ENCODE measurements at places on chromosomes 5 and 9.
A peak's percentile ranks its signal among the peaks of the same experiment; 100 is the strongest.

DNA sequence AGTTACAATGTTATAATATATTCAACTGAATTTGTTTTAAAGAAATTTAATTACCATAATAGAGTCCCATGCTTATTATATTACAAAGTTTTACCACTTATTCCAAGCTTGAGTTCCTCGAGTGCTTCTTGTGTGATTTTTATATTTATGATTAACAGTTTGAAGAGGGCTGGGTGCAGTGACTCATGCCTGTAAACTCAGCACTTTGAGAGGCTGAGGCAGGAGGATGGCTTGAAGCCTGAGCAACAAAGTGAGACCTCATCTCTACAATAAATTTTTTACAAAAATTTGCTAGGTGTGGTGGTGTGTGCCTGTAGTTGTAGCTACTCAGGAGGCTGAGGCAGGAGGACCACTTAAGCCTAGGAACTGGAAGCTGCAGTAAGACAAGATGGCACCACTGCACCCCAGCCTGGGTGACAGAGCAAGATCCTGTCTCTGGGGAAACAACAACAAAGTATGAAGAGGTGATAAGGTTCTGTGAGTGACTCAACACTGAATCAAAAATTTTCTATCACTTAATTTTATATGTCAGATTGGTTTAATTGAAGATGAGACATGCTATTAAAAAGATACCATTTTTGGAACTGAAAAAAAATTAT is 9.2 kb downstream of the POC5 start:
- DNase-seq = no peak

DNA sequence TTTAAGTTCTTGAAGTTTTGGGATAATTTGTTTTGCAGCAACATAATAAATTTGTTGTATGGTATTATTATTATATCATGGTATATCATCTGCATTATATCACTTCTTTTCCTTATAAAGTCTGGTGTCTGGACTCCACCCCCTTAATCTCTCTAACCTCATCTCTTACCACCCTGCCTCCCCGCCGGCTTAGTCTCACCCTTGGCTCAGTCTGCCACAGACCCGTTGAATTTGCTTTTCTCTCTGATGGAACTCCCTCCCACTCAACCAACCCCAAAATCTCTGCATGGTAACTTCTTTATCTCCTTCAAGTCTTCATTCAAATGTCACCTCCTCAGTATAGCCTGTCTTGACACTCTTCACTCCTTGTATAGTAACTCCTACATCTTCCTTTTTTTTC is 29.6 kb upstream of the MATR3 start:
- no peak for DNase-seq

DNA sequence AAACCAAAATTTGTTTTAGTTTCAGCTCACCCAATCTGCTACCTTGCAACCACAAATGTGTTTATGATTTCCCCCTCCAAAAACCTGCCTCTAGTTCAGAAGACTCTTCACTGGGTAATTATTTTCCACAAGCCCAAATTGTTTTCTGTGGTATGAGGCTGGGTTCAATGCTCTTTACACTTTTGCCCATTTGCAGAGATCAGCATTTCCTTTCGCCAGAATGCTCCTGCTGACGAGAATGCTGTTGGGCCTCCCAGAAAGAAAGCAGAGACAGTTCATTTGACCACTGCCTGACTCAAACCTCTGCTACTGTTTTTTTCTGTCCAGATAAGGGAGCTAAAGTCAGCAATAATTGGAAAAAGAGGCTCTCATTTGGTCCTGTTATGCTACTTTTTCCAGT is 427.3 kb downstream of the PDE4D start:
- no peak for DNase-seq

DNA sequence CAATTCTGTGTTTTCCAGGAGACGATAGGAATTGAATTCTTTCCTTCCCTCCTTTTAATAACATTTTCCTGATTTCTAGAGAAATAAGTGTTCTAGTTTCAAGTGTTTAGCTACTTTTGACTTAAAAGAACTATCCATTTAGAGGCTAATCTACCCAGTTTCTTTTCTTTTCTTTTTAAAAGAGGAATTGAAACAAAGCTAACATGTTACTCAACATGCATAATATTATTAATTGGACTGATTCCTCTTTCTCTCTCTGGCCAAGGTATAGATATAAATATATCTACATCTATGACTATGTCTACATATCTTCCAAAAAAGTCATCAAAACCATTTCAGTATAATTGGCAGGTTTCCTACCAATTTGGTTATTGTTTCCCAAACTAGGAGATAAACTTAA is 309.8 kb downstream of the TRPM3 start:
- DNase-seq = no peak

- peak; percentile 5 for DNase-seq
Observed at GRCh38 chr5:83077662-83078261, 415 bp downstream of the XRCC4 start.

All from GM13976 (cell line).